Fibroblast of upper back skin (primary cell): ENCODE measurements at places on chromosomes 13 and 19.

- DNase-seq = no peak
Measured at GRCh38 chr19:1133471-1133929, 29.7 kb downstream of the GPX4 start.

DNA sequence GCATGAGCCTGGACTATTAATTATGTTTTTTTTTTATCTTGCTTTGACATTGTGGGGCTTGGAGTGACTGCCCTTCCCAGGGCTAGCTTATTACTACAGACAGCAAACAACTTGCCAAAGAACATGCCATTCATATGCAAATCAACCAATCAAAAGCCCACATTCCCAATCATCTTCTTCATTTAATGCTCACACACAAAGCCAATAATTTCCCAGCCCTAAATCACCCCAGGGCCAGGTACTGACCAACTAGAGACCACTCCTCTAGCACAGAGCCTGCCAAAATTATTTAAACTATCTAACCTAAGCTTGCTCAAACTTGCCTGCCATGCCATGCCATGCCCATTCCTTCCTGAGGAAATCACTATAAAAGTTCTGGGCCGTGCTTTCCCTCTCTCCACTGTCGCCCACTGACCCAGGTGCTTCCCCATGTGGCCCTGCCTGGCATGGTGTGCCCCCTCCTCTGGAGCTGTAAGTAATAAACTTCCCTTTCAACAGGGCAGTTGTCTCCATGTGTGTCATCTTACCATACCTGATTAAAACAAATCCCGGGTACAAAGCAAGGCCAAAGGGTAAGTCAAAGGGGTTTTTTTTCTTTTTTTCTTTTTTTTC is 15.7 kb downstream of the PBX4 start:
- no peak for DNase-seq

- no peak for DNase-seq
Measured at GRCh38 chr13:34364633-34365032, 546.7 kb downstream of the RFC3 start.

DNA sequence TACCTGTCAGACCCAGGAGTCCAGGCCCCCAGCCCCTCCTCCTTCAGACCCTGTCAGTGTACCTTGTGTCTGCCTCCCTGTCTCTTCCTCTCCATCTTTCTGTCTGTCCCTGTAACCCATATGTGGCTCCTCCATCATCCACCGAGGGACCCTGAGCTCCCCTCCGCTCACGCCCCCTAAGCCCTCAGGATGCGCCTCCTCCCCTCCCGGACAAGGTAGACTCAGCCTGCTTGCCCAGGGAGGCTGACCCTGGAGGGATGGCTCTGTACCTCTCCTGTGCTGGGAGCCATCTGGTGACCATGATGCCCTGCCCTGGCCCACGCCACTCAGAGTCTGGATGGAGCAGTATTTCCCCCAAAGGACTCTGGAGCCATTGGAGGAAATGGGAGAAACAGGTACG is 1.0 kb upstream of the CAPN12 start:
- no peak for DNase-seq

GRCh38 chr19:39363901-39364457 is 21.8 kb downstream of the SAMD4B start:
- peak; percentile 70 for DNase-seq

DNA sequence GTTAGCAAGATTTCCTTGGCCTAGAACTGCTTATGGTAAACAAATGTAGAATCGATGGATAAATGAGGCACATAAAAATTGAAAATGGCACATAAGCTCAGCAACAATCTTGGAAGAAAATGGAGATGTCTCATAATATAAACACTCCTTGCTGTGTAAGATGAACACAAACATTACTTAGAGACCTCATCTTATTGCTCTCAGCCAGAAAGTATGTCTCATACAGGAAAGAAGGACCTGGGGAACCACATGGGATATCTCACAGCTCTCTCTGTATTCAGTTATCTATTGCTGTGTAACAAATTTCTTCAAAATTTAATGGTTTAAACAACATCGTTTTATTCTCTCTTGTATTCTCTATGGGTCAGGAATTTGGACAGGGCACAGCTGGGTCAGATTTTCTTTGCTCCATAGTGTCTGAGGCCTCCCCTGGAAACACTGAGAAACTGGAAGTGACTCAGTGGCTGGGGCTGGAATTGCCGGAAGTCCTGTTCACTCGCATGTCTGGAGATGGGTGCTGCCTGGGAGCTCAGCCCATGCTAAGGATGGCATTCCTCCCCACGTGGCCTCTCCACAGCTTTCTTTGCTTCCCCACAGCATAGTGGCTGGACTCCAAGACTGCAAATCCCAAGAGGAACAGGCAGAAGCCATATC is 105.1 kb downstream of the NUFIP1 start:
- peak; percentile 76 for DNase-seq

DNA sequence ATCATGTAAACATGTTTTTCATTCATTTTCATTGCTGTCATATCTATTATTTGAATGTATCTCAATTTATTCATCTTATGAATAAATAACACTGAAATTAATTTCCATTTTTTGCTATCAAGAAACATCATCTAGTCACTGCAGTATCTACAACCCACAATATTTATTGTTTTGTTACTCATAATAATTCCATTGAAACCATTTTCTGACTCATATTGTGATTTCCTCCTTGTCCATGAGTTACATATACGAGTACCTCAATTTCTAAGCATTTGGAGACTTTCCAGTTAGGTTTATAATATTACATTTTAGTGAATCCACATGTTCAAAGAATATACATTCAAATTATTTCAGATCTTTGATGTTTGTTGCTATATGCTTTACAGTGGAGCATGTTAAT is 1524.0 kb downstream of the SLITRK1 start:
- DNase-seq = peak; percentile 16

DNA sequence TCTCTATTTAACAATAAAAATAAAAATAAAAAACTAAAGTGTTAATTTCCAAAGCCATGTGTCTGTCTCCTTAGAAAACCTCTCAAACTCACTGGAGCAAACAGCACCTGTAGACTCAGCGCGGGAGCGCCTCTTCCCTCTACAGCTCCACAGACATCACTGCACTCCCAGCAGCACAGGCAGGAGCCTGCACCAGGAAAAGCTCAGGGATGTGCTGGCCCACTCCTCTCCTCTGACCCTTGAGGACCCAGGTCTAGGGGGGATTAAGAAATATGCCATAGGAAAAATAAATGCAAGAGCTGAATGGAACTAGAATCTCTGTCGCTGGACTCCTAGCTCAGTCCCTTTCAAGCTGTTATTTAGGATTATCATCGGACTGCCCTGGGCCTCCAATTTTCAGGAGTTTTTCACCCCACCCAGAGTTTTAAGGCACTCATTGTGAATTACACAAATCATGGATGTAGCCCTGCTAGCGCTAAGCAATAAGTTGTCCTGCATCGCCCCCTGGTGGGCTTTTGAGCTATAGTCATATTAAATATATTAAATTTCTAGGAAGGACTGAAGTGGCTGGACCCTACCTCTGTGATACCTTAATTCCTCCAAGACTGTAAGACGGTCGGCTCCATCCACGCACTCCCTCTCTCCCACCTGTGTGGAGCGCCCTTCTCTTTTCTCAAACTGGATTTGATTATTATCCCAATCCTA is 333.9 kb downstream of the UQCRFS1 start:
- peak; percentile 72 for DNase-seq

DNA sequence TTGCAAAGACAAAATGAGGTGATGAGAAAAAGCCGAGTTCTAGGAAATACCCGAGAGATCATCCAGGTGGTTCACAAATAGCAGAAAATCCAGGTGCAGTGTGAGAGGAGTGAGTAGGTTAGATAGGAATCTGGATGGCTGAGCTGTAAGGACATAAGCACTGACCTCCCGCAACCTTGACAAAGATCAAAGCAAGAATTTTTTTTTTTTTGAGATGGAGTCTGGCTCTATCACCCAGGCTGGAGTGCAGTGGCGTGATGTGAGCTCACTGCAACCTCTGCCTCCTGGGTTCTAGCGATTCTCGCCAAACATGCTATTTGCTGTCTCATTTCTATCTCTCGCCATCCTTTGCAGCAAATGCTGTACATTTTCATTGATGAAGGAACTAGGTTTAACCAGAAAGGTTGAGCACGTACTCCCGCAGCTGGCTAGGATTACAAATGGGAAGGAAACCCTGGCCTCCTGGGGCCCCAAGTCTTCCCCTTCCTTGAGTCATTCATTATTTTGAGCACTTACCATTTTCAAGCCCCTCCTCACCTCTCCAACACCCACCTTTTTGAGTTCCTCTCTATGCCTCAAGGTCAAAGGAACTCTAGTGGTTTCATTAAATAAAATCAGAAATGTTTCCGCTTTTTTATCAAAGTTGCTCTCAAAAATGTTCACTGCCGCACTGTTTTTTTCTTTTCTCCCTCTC is 38.8 kb downstream of the NLRP12 start:
- no peak for DNase-seq

- DNase-seq = peak; percentile 21
Measured at GRCh38 chr13:82571653-82572052, 1310.6 kb downstream of the SLITRK1 start.

DNA sequence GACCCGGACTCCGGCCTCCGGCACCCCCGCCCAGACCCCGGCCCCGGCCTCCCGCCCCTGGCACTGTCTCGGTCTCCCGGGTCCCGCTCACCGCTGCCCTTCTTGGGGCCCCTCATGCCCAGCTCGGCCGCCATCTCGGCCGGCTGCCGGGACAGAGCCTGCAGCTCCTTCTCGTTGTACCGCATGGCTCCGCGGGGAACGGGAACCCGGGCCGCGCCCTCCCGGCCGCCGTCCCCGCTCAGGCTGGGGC is 140 bp downstream of the PLEKHJ1 start:
- no peak for DNase-seq

DNA sequence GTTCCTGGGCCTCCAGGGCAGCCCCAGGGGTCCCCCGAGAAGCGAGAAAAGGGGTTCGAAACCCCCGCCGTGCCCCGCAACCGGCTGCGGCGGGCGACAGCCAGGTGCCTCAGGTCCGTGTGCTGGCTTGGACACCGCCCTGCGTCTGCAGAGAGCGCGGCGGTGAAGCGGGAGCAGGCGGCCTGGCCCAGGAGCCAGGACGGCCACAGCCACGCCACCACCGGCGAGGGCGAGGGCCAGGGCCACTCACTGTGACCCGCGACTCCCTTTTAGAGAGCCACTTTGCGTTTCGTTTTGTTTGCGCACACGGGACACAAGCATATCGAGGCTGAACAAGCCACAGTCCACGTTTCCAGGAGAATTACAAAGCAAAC is 110.4 kb downstream of the CRYL1 start:
- no peak for DNase-seq

DNA sequence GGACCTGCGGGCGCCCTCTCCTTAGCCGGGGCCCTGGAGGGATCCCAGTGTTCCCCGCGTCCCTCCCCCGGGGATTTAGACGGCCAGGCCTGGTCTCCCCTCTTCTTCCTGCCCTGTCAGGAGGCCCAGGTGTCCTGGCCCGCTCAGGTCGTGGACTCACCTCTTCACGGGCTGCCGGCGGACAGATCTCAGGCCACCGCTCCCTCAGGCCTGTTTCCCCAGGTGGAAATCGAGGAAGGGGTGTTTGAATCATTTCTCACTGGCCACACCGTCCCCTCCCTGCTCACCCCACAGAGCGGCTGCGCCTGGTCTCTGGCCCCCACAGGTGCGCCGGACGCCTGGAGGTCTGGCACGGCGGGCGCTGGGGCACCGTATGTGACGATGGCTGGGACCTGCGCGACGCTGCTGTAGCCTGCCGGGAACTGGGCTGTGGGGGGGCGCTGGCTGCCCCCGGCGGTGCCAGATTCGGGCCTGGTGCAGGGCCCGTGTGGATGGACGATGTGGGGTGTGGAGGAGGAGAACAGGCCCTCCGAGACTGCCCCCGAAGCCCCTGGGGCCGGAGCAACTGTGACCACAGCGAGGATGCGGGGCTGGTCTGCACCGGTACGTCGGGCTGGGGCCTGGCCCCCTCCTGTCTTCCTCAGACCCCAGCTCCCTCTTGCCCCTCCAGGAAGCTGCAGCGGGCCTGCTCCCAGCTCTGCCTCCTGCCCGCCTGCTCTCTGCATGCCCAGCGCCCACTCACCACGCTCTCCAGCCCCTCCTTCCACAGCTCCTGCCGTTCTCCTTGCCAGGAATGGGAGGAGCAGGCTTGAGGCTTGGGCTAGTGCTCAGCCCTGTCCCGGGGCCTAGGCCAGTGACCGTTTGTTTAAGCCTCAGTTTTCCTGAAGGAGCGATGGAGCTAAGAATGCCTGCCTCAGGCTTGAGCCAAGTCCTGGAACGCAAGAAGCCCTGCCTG is 2.5 kb downstream of the SSC5D start:
- no peak for DNase-seq

DNA sequence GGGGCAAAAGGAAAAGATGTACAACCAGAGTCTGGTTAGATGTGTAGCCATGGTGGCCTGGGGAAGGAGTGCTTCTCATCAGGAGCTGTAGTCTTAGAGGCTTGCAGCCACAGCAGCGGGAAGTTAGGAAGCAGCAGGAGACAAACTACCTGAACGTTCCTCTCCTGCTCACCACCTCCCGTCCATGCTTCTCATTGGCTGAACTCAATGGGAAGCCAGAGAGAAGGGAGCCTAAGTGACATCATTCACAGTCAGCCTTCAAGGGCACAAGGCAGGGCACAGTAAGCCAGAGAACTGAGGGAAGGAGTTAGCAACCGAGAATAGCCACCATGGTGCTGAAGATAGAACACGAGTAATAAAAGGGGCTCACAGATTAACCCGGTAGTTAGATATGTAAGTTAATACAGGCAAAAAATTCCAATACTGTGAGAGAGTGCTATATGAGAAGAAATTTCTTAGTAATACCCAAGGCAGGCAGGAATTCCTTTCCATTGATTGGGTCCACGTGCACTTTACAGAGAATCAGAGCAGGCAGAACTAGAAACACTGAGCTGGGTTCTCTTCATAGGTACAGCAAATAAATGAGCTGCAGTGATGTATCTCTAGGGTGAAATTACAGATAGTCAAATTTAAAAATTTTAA is 391.5 kb upstream of the DACH1 start:
- DNase-seq = peak; percentile 19

GRCh38 chr13:109610517-109610916 is 175.9 kb downstream of the IRS2 start:
- no peak for DNase-seq

GRCh38 chr13:33188093-33188882 is 97.3 kb downstream of the STARD13 start:
- no peak for DNase-seq

DNA sequence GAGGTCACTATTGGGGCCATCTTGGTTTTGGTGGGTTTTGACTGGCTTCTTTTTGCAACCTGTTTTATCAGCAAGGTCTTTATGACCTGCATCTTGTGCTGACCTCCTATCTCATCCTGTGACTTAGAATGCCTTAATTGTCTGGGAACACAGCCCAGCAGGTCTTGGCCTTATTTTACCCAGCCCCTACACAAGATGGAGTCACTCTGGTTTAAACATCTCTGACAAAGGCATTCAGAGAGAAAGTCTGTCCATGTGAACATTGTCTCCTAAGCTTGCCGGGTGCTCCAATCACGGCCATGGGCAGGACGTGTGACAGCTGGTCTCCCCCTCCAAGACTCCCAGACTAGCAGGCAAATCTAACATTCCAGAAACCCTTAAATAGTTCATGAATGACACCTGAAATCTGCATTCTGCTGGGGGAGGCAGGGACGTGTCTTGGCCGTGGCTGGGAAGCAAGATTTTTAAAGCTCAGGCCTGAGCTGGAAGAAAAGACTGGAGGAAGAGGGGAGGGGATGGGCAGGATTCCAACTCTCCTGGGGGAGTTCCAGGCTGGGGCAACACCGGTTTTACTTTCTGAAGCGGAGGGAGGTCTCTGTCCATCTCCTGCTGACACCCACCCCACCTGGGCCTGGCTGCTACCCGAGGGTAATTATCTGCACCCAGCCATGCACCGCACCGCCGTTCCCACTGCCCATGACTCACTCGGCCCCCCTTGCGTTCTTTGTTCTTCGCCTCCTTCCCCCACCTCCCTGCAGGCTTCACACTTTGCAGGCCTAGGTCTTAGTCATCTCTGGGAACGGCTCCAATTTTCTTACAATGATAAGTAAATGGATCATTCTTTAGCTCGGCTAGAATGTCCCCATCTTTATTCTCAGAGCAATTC is 11.6 kb upstream of the OR1M1 start:
- DNase-seq = peak; percentile 94
